ENCODE measurements at places on chromosomes 3 and 15.
A peak's percentile ranks its signal among the peaks of the same experiment; 100 is the strongest.

GRCh38 chr3:124962403-124962940 is 27.9 kb upstream of the MUC13 start:
- no peak for DNase-seq

DNA sequence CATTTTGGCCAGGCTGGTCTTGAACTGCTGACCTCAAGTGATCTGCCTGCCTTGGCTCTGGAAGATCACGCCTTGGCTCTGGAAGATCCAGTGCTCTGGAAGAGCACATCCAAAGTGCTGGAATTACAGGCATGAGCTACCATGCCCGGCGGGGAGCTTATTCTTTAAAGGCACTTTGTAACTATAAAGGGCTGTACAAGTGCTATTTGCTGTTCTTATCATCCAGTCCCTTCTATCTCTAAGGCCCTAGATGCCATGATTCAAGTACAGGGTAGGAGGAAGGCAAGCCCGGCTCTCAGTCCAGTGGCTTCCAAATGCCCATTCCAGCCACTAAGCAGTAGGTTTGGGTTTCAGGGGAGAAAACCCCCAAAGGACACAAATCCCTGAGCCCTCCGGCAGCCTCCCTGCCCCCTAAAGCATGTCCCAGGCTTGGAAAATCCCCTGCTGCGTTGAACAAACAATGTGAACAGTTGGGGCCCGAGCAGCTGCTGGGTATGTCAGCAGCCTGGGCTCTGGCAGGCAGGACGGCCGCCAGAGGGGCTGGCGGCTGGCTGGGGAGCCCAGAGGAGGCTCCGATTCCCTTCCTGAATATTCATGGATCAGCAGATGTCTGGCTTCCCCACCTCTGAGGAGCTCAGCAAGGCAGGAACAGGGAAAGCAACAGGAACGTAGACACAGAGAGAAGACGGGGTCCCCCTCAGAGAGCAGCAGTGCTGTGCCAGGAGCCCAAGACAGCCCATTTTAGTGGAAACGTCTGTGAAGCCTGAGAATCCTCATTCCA is 7.7 kb downstream of the IGDCC4 start:
- DNase-seq = peak; percentile 77

GRCh38 chr3:62873451-62873760 is 1.8 kb downstream of the CADPS start:
- DNase-seq = no peak

- DNase-seq = no peak
Observed at GRCh38 chr3:108462899-108463298, 47.5 kb downstream of the MYH15 start.

DNA sequence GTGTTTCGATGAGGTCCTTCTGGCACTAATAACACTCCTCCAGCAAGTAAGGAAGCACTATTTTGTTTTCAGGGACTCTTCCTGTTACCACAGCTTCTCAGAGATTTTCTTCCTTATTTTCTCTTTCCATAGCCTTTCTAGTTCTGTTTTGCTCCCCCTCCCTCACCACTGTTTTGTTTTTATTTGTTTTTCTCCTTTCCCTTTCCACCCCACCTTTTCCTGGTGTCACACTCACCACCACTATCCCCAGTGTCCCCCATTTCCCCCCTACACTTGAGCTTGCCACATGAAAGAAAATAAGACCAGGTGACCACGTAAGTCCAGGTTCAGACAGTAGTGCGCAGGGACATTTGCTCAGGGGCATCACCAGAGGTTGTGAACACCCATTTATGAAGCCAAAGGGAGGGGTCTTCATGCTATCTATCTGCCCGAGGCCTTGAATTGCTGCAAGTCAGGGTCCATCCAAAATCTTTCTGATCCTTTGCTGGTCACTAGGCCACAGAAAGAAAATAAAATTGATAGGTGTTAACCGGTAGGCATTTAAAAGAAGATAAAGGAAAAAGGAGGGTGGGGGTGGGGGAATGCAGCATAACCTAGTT is 1.4 kb upstream of the RFTN1 start:
- no peak for DNase-seq

DNA sequence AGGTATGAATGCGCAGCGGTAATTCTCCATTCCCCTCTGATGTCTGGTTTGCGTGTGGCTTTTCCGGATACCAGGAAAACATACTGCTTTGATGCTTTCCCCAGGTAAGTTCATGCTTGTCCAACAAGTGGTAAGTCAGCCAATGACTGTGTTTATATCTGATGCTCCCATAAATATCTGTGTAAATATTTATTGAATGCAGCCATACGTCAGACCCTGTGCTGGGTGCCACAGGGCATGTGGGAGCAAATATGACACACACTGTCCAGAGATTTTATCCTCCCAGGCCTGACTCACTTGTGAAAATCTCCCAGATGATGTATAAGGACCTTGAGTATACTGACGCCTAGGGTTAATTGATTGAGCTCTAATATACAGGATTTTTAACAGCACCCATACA is 29.6 kb upstream of the CEMIP start:
- no peak for DNase-seq

GRCh38 chr3:183782576-183783276 is 42.7 kb downstream of the MAP6D1 start:
- no peak for DNase-seq

DNA sequence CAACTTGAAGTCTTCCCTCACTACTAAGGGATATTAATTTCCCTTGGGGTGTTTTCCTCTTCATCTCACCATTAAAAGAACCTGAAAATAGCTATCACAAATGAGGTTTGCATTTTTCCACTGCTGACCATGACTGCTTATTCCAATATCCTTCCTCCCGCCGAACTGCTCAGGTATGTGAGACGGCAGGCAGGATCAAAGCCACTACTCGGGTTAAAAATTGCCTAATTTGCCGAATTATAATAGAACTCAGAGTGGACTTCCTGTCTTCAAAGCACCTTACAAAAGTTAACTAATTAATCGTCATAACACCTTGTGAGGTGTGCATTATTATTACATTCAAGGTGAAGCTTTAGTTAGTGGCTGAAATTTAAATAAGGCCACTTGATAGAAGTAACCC is 655.2 kb upstream of the ADAMTS9 start:
- no peak for DNase-seq

DNA sequence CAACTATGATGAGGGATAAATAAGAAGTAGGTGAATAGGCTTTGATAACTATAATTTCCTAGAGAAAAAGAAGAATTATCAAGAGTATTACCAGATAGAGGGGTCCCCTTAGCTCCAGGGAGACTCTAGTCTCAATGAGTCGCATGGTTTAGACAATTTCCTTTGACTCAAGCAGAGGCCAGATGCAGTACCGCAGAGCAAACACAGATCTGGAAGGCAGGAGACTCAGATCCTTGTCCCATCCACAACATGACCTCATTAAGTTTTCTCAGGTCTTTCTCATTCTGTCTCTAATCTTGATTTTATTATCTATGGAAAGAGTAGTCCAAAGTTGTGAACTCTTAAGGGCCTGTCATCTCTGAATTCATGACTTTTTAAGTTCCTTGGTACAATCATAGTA is 987.9 kb downstream of the NTRK3 start:
- no peak for DNase-seq

All from SHP77 treated with DMSO at 0.1 percent for 48 hours (cell line).